ENCODE measurements at places on chromosomes 2 and 18. TPM values are rescaled to one million over a fixed set of nuclear protein-coding genes. Genes with fewer than 3 reads are reported as not detected.

The COLEC12 gene
- not detected for total RNA-seq

The VAMP5 gene
- total RNA-seq: 0.11 TPM

The SERPINB13 gene
- total RNA-seq: not detected

The CNNM4 gene
- total RNA-seq: 19.7 TPM

The IRS1 gene
- 17.0 TPM for total RNA-seq

The TFCP2L1 gene
- 0.74 TPM for total RNA-seq

The FBXO48 gene
- total RNA-seq: 0.65 TPM

The RUFY4 gene
- total RNA-seq: not detected

The MC2R gene
- not detected for total RNA-seq

The SGPP2 gene
- 0.16 TPM for total RNA-seq

The FSHR gene
- not detected for total RNA-seq

The MEMO1 gene
- 81.7 TPM for total RNA-seq

The DQX1 gene
- 0.17 TPM for total RNA-seq

The NAT8 gene
- not detected for total RNA-seq

The NGEF gene
- 19.1 TPM for total RNA-seq

The KCNJ3 gene
- total RNA-seq: not detected

The SULT1C4 gene
- total RNA-seq: not detected

The GKN1 gene
- 0.73 TPM for total RNA-seq

The GAD1 gene
- total RNA-seq: 0.73 TPM

All from A549 treated with CpdA at 1 μM for 4 hours (cell line).